Fibroblast of skin of left quadriceps (primary cell): ENCODE measurements at places on chromosomes 12 and 14.

- DNase-seq: peak; percentile 95
These were observed 3.7 kb upstream of the DHRS4L2 start for GRCh38 chr14:23984891-23985602.

GRCh38 chr14:88834883-88835431, 10.5 kb downstream of the TTC8 start:
- DNase-seq: peak; percentile 47

DNA sequence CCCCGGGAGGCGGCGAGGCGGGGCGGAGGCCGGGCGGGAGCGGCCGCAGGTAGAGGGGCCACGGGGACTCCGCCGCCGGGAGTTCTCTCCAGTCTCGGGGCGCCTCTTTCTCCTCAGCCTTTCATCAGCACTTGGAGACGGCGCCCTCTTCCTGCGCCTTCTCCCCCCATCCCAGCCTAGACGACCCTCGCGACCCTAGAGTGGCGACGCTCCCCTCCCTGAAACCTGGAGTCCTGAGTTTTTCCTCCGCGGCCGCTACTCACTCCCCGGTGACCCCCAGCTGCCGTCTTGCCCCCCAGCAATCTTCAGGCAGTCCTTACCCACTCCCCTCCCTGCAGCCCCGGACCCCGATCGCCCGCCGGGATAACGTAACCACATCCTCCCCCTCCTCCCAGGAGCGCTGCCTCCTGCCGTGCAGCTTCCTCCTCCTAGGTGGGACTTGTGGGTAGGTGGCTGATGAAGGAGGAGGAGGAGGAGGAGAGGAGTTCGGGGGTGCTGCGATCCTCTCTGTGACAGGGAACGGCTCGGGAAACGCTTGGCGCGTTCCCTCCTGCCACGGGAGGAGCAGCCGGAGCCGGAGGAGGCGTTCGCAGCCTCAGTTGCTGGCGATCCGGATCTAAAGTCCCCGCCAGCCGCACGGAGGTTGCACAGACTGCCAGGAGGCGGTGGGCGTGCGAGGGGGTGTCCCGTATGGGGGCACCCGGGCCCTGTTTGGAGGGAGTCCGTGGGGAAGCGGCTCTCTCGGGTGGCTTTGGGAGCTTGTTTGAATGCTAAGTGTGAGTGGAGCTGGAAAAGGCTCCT, 891 bp downstream of the PLEKHA5 start:
- DNase-seq: no peak

DNA sequence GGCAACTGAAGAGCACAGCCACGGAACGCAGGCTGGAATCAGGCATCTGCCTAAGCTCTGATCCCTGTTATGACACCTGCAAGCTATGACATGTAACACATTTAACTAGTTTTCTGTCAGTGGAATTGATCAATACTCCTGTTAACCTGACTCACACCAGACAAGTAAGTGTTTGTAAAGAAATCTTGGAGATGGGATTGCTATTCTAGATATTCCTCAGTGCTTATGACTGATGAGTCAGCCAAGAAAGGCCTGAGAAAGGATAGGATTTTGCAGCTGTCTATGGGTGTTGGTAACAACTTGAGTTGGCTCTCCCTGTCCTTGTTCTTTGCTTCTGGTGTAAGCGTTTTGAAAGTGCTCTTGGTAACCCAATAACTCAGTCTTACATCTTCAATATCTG, 110.5 kb downstream of the GPR135 start:
- no peak for DNase-seq

GRCh38 chr12:98745578-98746391, 100.7 kb downstream of the APAF1 start:
- DNase-seq: no peak

DNA sequence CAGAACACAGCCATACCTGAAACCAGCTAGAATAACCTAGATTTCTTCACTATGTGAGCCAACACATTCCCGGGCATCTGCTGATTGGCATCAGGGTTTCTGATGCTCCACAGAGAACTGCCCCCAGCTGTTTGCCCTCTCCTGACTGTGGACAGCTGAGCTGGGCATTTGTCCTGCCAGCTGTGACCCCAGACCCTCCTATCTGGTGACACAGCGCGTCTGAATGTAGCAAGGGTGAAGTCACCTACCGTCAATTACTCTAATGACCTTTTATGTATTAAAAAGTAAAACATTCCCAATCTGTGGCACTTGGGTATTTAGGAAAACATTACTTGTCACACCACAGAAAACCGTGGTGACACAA, 29.7 kb upstream of the SFSWAP start:
- no peak for DNase-seq

- no peak for DNase-seq
These were observed 124.4 kb downstream of the SLC25A21 start for GRCh38 chr14:37047996-37048395.

DNA sequence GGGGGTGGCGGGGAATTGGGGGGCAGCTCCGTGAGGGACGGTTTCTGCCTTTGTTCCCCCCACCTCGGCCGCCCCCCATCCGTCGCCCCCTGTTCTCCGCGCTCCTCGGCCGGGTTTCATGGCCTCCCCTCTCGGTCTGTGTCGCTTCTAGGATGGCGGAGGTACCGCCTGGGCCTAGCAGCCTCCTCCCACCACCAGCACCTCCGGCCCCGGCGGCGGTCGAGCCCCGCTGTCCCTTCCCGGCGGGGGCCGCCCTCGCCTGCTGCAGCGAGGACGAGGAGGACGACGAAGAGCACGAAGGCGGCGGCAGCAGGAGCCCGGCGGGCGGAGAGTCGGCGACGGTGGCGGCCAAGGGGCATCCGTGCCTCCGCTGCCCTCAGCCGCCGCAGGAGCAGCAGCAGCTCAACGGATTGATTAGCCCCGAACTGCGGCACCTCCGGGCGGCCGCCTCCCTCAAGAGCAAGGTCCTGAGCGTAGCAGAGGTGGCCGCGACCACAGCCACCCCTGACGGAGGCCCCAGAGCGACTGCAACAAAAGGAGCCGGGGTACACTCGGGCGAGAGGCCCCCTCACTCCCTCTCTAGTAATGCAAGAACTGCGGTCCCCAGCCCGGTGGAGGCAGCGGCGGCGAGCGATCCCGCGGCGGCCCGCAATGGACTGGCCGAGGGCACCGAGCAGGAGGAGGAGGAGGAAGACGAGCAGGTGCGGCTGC, 575 bp downstream of the NAA30 start:
- DNase-seq: no peak

DNA sequence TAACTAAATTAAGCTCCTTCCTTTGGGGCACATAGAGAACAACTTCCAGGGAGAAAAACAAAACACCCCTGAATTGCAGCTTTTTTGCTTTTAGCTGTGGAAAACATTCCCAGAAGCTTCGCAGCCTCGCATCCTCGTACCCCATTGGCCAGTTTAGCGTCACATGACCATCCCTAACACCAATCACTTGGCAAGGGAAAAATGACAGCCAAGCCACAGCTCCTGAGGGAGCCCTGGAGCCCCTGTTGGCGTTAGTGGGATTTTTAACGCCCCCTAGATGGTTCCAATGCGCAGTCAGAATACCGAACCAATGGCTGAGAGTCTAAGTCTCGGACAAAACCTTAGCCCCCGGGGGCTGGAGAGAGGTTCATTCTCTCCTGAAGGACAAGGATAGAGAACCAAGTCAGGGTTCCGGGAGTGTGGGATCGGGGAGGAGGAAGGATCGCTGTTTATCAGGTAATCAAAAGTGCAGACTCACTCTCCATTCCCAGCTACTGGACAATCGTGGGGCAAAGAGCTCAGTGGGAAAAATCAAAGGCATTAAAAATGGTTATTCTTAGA, 135.6 kb upstream of the HIF1A start:
- DNase-seq: no peak

GRCh38 chr12:1499351-1499750, 95.0 kb downstream of the FBXL14 start:
- DNase-seq: no peak

GRCh38 chr12:69059465-69060457, 126.8 kb upstream of the CPM start:
- peak; percentile 71 for DNase-seq

GRCh38 chr14:104586832-104587620, 7.5 kb downstream of the C14orf180 start:
- DNase-seq: no peak

DNA sequence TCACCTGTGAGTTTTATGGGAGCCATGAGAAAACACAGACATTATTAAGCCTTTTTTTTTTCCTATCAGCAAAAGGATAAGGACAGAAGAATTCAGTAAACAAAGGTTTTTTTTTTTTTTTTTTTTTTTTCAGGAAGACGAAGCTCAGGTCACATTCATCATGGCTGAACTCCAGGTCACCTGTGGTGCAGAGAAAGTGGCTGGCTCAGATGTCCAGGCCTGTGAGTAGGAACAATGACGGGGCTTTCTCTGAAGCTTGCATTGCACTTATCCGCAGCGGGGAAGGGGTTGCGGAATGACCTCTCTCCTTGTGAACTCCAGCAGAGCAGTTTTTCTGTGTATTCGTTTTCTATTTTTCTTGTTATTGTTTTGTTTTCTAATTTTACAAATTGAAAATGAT, 759.6 kb upstream of the TMEM132C start:
- DNase-seq: no peak

- no peak for DNase-seq
These were observed 9.4 kb downstream of the ART4 start for GRCh38 chr12:14833952-14834351.

DNA sequence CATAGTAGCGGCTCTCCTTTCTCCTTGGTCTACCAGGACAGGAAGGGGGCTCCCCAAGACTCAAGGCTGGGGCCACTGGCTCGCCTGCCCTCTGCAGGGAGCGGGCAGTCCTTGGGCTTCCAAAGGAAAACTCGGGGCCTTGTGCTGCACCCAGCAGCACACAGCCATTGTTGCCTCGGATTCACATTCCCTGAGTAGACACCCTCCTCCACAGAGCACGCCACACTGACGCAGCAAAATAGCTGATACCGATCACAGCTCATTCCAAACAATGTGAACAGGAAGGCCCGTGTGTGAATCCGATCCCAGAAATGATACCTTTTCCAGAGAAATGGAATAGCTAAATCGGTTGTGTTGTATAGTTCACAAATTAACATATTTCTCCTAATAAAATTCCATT, 65.1 kb upstream of the DYNC1H1 start:
- DNase-seq: no peak
